Lung (tissue), 17 donors: ENCODE measurements at places on chromosomes 6 and 20. TPM values are rescaled to one million over a fixed set of nuclear protein-coding genes. Genes with fewer than 3 reads are reported as not detected.

DNA sequence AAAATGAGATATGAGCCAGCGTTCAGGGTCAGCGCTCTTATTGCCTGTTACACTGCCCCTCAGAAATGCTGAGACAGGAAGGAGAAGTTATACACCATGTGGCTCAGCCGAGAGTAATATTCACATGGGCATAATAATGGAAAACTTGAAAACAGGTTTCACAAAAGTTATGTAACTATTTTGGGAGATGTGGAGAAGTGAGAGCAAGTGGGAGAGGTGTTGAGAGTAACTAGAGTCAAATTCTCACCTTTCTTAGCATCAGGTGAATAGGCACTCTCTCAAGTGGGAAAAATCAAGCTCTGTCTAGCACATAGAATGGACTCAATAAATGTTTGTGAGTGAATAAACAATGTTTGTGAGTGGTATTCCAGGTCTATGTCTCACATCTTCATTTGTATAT is 94.5 kb downstream of the TBX18 start:
- DNase-seq: no peak

GRCh38 chr20:5675103-5676091 is 74.8 kb upstream of the SHLD1 start:
- peak; percentile 44 for DNase-seq

- DNase-seq: no peak
These were observed 822 bp downstream of the AFG1L start for GRCh38 chr6:108295676-108296075.

OXT gene
- polyA plus RNA-seq: not detected

DNA sequence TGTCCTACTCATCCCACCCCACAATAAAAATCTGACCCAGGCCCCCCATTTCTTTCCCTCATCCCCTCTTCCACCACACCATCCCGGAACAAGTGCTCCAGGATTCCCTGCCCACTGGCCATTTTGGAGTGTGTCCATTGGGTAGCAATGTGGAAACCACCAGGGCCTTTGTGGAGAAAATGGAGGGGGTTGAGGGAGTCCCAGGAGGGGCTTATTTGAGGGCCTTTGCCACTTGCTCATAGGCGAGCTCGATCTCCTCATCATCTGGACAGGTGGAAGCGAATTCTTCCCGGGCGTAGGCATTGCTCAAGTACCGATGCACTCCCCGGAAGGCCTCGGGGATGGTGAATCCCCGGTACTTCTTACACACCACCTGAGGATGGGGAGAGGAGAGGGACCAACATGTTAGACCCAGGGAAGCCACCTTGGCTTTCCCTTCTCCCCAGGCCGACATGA is 1.6 kb upstream of the DDAH2 start:
- DNase-seq: no peak
